ENCODE measurements at places on chromosomes 16 and 17.
A peak's percentile ranks its signal among the peaks of the same experiment; 100 is the strongest.

- peak; percentile 14 for DNase-seq
These were observed 33.5 kb upstream of the MON1B start for GRCh38 chr16:77157346-77158058.

DNA sequence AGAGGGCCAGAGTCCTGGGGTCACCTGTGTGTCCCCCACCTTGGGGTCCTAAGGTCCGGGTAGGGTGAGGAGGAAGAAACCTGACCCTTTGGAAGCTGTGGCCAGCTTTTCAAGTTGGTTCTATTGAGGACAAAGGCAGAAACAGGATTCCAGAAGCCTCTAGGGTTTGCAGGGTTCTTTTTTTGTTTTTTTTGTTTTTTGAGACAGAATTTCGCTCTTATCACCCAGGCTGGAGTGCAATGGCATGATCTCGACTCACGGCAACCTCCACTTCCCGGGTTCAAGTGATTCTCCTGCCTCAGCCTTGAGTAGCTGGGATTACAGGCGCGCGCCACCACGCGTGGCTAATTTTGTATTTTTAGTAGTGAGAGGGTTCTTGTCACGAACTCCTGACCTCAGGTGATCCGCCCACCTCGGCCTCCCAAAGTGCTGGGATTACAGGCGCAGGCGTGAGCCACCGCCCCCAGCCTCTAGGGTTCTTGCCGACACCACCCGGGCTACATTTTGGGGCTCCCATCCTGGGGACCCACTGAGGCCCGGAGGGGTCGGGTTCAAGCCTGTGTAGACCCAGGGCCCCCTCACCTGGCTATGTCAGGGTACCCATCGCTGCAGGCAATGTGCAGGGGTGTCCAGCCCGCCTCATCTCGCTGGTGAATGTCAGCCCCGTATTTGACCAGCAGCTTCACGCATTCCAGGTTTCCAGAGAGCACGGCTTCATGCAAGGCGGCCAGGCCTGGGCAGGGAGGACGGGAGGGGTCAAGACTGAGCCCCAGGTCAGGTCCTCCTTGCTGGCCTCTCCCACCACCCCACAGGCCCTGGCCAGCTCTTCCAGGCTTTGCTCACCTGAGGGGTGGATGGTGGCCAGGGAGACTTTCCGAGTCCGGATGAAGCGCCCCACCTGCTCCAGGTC, 674 bp downstream of the PPP1R27 start:
- no peak for DNase-seq

GRCh38 chr17:60426596-60426995, 4.3 kb downstream of the CHCT1 start:
- DNase-seq, result no peak

GRCh38 chr16:30926937-30927788, 3.8 kb downstream of the FBXL19 start:
- DNase-seq, result no peak

- no peak for DNase-seq
These were observed 106.4 kb downstream of the YPEL2 start for GRCh38 chr17:59437791-59438281.
